ENCODE measurements at places on chromosomes 4 and X.

DNA sequence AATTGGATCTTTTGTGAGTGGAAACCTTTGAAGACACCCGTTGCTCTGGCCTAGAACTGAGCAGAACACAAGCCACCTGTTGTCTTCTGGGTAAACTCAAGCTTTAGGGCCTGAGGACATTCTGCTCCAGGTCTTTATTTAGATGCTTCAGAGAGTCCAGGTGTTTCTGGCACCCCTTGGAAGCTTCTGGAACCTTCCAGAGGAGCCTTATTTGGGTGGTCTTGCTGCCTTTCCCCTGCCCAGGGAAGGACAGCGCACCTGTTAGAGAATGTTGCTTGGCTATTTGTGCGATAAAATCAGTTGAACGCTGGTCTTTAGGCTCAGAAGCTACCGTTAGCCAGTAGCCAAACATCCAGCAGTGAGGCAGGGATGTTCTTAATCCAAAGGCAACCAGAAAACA, 3.0 kb downstream of the ZNF275 start:
- no peak for DNase-seq

GRCh38 chr4:38659346-38659745, 4.7 kb upstream of the KLF3 start:
- no peak for DNase-seq

GRCh38 chr4:41185614-41186592, 28.4 kb downstream of the APBB2 start:
- DNase-seq: no peak

- DNase-seq: no peak
Observed at GRCh38 chrX:136712650-136713310, 64.8 kb downstream of the CD40LG start.

- no peak for DNase-seq
Observed at GRCh38 chr4:140515423-140515822, 8.5 kb upstream of the ELMOD2 start.

DNA sequence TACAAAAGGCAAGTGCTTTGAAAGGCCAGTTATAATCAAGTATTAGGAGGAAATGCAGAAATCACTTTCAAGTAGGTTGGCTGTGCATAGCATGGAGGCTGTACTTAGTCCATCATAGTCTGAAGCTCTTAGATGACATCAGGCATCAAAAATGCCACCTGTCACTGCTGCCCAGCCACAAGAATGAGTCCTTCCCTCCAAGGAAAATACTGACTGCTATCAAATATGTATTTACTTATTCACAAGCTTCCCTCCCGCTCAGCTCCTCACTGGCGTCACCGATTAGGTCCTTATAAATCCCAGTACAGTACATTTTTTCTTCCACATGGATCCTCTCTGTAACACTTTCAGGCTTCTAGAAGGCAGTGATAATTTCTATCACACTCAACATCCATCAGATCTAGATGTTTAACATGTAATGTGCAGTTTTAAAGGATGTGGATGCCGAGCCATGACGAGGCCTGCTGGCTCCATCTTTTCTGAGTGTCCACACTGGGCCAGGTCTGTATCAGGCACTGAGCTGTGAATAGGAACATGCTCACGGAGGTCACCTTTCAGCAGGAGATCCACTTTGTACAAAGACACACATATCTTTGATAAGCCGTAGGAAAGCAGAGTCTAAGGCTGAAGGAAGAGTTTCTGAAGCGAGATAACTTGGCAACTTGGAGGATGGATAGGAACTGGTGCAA, 121.9 kb downstream of the PALLD start:
- no peak for DNase-seq

GRCh38 chr4:81550388-81550859, 78.7 kb upstream of the RASGEF1B start:
- no peak for DNase-seq

GRCh38 chrX:38692961-38693360, 108.3 kb upstream of the MID1IP1 start:
- no peak for DNase-seq

DNA sequence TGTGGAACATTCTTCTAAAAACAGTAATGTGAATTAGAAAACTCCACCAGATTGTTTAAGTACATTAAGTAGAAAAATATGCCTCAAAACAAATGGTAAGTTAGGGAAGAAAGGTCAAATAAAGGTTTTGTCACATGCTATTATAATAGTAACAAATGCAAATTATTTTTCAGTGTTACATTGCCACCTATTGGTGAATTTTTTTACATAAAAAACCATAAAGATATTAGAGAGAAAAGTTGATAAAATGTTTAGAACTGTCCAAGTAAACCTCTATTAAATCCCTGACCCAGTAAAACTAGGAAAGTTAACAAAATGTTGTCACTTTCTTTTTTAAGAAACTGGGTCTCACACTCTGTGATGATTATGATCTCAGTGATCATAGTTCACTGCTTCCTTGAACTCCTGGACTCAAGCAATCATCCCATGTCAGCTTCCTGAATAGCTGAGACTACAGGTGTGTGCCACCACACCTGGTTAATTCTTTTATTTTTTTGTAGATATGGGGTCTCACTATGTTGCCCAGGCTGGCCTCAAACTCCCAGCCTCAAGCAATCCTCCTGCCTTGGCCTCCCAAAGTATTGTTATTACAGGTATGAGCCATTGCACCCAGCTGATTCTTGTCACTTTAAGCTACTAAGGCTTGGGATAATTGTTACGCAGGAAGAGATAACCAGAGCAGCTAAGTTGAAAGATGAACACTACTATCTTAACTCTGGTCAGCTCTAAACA, 157.6 kb downstream of the ATRX start:
- DNase-seq: no peak

DNA sequence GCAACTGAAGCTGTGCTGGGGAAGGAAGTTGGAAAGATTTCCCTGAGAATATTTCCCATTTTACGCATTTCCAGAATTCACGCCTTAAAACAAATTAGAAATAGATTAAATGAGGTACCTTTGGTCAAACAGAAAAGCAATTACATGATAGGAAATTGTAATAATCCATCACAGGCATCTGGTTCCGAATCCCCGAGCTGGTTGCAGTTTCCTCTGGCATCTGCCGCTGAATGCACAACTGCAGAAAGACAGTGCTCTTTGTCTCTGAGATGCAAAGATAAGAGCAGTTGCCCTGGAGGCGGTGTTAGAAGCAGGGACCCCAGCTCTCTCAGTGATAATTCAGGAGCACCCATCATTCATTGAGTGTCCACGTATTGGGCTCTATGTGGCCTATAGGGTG, 224.4 kb downstream of the LDB2 start:
- DNase-seq: no peak
